ENCODE measurements at places on chromosomes 7 and 10. TPM values are rescaled to one million over a fixed set of nuclear protein-coding genes. Genes with fewer than 3 reads are reported as not detected.

GRCh38 chr10:14838582-14839304 lies 637 bp downstream of the HSPA14 start:
- DNase-seq, result peak; percentile 28

GRCh38 chr10:34809796-34810195 lies 5.3 kb downstream of the PARD3 start:
- no peak for DNase-seq

DNA sequence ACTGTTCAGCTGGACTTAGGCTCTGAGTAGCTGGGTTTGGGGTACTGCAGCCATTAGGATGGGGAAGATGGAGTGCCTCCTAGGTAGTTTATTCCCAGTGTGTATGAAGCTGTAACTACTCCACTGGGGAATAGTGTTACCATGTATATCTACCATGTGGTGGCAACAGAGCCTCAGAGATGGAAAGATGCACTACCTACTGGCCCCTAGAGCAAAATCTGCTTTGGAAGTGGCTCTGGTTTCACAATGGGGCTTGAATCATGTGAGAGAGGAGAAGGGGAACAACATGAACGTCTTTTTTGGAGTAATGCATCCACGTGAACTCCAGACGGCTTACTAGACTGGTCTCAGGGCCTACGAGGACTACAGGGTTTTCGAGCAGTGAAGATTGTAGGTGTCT lies 167.3 kb downstream of the CALCR start:
- no peak for DNase-seq

The VOPP1 gene
- total RNA-seq, result 28.2 TPM

DNA sequence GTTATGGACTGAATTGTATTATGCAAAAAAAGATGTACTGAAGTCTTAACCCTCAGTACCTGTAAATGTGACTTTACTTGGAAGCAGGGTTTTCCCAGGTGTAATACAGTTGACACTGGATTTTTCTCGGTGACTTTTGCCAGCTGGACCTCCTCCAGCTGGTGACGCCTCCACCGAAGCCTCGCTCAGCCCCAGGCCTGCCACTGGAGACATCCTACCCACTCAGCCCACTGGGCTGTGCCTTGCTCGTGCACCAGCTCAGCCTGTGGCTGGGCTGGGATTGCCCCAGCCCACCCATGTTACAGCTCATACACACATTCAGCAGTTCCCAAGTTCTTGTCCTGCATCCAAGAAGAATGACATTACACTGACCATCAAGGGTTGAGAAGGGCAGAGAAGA lies 42.4 kb upstream of the GPR22 start:
- DNase-seq, result no peak

DNA sequence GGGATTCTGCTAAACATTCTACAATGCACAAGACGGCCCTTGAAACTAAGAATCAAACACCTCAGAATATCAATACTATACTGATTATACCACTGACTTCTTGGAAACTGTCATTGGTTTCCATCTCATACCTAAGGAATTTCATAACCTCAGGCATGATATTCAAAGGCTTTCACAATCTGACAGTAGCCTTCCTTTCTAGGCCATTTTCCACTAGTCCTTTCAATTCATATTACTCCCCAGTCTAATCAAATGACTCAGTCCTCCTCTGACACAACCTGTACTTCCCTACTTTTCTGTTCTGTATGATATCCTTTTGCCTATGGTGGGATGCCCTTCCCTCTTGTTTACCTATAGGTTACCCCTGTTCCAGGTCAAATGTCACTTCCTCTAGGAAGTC lies 48.3 kb downstream of the CSTF2T start:
- DNase-seq, result no peak

The C7orf57 gene
- total RNA-seq, result not detected

The BMPR1A gene
- 49.8 TPM for total RNA-seq

DNA sequence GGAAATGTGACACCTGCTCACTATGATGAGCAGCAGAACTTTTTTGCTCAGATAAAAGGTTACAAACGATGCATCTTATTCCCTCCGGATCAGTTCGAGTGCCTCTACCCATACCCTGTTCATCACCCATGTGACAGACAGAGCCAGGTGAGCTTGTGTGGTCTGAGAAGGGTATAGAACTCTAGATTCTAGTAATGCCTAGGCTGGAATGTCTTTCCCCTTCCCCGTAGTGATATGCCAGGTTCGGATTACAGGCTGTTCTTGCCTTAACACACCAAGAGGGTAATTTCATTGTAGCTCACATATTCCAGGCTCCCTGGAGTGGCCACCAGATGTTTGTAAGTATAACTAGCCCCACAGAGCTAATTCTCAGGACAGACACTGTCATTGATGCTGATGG lies 9.2 kb downstream of the HIF1AN start:
- DNase-seq, result no peak

DNA sequence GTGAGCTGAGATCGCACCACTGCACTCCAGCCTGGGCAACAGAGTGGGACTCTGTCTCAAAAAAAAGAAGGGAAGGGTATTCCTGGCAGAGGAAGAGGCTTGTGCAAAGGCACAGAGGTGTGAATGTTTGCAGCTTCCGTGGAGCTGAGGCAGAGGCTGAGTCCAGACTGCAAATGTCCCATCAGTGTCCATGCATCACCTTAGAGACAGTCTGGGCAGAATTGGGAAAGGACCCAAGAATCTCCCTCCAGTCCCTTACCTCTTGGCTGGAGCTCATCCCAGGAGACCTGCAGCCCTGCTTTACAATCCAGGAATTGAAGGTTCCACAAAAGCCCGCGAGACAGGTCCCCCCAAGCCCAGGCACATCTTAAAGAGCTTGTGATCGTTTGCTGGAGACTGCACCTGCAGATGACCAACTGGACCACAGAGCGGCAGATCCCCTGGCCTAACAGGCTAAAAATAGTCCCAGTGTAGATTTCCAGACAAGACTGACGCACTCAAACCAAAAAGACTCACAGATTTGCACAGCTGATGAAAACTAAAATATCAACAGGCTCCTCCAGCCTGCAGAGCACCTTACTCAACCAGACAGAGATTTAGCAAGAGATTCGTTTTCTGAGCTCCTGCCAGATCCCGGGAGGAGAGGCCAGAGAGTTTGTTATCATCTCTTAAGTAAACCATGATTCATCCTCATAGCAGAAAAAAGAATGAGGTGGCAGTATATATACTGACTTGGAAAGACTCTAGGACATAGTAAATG lies 22.9 kb upstream of the NANOS1 start:
- peak; percentile 72 for DNase-seq

- DNase-seq, result no peak
These were observed 15.7 kb downstream of the LRRTM3 start for GRCh38 chr10:66941491-66941890.

The PSTK gene
- total RNA-seq, result 3.6 TPM

DNA sequence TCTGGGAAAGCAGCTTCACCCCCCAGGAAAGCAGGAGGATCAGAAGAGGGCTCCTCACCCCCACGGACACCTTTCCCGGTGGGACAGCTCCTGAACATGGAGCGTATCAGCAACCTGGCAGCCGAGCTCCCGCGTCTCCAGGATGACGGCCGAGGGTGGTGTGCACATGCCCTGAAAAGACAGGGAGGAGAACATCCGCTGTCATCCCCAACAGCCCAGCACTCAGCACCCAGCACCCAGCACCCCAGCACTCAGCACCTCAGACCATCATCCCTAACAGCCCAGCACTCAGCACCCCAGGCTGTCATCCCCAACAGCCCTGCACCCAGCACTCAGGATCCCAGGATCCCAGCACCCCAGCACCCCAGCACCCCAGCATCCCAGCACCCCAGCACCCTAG lies 3.9 kb upstream of the CFAP46 start:
- no peak for DNase-seq

DNA sequence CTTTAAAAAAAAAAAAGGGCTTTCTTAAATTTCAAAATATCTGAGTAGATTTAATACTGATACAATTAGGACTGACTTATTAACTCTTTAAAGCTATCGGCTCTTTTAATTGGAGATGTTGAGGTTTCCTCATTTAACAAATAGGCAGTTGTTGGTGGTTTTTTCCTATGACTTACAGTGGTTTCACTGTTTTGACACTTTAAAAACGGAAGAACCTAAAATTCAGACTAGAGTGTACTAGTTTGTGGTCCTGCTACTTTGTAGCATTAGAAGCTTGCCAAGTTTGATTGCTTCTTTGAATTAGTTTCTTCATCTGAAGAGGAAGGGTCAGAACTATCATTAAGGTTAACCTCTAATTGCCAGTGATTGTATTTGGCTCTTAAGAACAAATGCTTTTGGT lies 27.7 kb downstream of the CUL1 start:
- no peak for DNase-seq

DNA sequence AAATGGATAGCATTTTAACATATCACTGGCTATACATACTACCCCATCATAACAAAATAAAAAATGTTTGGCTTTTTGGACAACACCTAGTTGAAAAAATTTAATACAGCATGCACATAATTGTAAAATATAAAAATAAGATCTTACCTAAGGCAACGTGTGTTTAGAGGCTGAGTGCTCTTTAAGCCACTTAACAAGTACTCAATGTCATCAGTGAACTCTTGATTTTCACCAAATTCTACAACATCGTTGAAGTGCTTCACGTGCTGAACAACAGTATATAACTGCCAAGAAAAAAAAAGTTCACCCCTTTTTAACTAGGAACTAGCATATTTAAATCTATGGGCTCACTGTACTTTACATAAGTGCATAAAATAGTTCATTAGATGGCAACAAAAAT lies 49.5 kb downstream of the WAPL start:
- DNase-seq, result no peak

- DNase-seq, result no peak
These were observed 62.0 kb upstream of the AKR1E2 start for GRCh38 chr10:4763960-4764428.

DNA sequence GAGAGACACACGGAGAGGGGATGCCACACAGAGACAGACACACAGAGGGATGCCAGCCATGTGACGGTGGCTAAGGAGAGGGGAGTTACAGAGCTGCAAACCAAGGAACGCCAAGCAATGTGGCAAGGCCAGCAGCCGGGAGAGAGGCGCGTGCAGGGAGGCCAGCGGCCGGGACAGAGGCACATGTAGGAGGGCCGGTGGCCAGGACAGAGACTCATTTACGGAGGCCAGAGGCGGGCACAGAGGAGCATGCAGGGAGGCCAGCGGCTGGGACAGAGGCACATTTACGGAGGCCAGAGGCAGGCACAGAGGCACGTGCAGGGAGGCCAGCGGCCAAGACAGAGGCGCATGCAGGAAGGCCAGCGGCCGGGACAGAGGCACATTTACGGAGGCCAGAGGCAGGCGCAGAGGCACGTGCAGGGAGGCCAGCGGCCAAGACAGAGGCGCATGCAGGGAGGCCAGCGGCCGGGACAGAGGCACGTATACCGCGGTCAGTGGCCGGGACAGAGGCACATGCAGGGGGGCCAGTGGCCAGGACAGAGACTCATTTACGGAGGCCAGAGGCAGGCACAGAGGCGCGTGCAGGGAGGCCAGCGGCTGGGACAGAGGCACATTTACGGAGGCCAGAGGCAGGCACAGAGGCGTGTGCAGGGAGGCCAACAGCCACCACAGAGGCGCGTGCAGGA lies 40.4 kb downstream of the INSIG1 start:
- DNase-seq, result no peak

DNA sequence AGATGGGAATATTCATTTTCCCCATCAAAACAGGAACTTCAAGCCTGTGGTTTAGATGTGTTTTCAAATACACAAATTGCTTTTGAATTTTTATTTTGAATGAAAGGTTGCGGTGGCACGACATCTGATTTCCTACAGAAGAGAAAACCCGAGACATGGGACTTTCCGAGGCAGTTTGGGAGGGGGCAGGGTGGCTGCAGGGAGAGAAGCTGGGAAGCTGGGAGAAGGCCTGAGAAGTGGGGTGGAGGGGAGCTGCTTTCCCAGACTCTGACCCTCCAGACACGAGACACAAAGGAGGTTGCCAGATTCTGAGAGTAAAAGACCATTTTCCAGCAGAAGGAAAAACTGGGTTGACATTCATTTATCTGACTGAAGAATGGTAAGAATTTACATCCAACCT lies 19.6 kb downstream of the TMEM176A start:
- no peak for DNase-seq

- DNase-seq, result no peak
These were observed 659 bp downstream of the FIGNL1 start for GRCh38 chr7:50449501-50449880.

The ADAM22 gene
- total RNA-seq, result 2.3 TPM

The SMKR1 gene
- not detected for total RNA-seq

The VAX1 gene
- total RNA-seq, result not detected
